ENCODE measurements at places on chromosomes 13 and 19. TPM values are rescaled to one million over a fixed set of nuclear protein-coding genes. Genes with fewer than 3 reads are reported as not detected.
A peak's percentile ranks its signal among the peaks of the same experiment; 100 is the strongest.

GRCh38 chr19:2233601-2234280 lies 2.4 kb downstream of the PLEKHJ1 start:
- no peak for DNase-seq

- DNase-seq = no peak
These were observed 5.6 kb downstream of the CEACAM7 start for GRCh38 chr19:41682437-41682836.

GRCh38 chr19:29092712-29093552 lies 120.0 kb downstream of the UQCRFS1 start:
- no peak for DNase-seq

GRCh38 chr19:2111886-2112285 lies 15.2 kb downstream of the IZUMO4 start:
- DNase-seq = no peak

DNA sequence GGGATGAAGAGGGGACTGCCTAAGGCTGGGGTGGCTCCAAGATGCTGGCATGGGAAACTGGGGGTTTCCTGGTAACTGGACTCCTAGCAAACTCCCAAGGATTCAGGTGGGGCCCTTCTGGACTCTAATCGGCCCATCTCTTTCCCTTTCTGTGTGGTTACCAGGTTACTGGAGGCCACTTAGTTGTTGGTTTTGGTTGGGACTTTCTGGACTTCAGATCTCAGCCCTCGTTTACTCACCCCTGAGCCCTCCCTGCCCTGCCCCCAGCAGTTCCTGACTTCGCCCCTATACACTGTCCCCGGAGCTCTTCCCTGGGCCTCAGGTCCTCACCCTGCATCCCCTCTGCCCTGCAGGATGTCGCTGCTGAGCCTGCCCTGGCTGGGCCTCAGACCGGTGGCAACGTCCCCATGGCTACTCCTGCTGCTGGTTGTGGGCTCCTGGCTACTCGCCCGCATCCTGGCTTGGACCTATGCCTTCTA lies 328 bp downstream of the CYP4F12 start:
- peak; percentile 79 for DNase-seq

DNA sequence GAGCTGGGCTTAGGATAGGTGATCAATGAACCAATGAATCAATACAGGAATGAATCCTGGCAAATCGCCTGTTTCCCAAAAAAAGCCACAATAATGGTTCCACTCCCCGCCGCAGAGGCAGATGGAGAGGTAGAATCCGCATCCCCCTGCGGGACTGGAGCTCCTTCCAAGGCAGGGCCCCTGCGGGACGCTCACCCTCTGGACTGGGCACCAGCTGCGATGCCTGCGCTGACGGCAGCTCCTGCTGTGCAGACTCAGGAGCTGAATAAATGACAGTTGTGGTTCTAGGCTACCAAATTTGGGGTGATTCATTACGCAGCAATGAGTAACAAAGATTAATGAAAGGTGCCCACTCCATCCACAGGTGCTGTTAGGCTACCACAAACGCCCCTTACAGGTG lies 8.8 kb upstream of the CDC34 start:
- no peak for DNase-seq

DNA sequence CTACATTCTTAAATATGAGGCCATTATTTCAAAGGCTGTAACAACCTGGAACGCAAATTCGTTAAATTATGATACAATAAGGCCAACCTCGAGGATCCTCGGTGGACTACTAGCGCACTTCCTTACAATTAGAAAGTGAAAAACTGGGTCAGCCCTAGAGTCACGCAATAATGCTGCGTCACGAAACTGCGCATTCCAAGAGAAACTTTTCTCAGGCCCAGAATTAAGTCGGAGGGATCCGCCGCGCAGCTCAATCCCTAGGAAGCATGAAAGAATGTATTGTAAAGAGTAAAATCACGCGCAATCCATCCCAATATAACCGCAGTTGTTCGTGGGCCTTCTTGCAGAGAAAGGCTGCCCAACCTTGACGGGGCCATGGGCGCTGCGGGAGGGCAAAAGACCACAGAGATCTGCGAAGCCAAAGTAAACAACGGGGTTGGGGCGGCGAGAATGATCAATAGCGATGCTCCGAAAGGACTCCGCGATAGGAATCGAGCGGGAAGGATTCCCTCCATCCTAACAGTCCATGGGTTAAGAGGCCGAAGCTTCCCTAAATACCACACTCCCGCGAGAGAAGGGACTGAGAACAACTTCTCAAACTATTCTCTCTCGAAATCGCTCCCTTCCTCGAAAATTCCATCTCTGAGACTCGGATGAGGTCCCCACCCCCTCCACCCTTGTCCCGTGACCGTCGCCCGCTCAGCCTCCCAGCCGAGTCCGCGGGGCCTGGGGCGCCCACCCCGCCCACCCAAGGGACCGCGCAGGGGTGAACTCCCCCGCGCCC lies 564 bp downstream of the SPART start:
- DNase-seq = peak; percentile 66

- DNase-seq = no peak
These were observed 2810.0 kb downstream of the PCDH9 start for GRCh38 chr13:64420181-64420580.

DNA sequence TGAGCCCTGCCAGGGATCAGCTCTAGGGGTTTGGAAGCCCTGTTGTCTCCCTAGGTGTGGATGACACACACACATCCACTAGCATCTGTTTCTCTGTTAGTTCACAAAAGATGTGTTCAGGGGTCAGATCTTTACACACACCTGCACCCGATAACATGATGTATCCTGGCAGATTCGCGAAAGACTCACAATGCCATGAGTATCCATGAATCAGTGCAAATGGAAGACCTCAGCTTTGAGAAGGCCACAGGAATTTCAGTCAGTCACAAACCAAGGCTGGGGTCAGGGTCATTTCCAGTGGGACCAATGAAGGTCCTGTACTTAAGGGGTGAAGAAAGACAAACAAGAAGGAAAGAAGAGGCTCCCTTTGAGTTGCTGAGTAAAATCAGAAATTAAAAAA lies 898.2 kb downstream of the UQCRFS1 start:
- no peak for DNase-seq

- no peak for DNase-seq
These were observed 263.7 kb downstream of the TEX29 start for GRCh38 chr13:111584101-111584672.

DNA sequence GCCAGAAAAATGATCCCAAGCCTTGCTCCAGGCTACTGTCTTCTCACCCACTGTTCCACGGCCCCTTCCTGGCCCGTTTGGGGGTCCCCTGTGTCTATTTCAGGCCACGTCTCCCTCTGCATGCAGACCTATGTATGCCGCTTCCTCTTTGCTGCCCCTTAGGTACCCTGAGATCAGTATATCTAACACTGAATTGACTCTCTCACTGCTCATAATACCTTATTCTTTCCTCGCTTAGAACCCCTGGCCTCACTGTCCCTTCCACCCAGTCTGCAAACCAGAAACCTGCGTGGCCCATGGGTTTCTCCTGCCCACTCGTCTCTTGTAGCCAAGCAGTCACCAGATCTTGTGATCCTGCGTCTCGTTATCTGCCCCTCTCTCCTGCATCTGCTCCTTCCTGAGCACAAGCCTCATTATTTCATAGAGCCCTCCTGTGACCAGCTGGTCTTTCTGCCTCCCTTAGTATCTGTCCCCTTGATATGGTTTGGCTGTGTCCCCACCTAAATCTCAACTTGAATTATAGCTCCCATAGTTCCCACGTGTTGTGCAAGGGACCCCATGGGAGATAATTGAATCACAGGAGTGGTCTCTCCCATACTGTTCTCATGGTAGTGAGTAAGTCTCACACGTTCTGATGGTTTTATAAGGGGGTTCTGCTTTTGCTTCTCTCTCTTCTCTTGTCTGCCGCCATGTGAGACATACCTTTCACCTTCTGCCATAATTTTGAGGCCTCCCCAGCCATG lies 109.0 kb upstream of the RNF113B start:
- DNase-seq = no peak

GRCh38 chr13:92300651-92301050 lies 902.2 kb downstream of the GPC5 start:
- no peak for DNase-seq

DNA sequence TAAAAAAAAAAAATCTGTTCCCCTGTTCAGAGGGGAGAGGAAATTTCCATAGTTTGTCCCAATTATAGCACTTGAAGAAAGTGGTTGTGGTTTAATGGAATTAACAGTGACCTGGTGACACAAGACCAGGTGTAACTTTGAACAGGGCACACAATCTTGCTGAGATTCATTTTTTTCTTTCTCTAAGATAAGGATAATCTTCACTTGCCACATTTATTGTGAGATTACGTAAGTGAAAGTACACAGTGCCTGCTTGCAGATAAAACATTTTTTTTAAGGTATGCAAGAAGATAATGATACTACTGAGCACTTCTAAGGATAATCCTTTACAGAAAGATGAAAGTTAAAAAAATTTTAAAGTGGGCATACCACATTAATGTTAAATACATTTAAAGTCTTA lies 448.1 kb downstream of the DIAPH3 start:
- no peak for DNase-seq

DNA sequence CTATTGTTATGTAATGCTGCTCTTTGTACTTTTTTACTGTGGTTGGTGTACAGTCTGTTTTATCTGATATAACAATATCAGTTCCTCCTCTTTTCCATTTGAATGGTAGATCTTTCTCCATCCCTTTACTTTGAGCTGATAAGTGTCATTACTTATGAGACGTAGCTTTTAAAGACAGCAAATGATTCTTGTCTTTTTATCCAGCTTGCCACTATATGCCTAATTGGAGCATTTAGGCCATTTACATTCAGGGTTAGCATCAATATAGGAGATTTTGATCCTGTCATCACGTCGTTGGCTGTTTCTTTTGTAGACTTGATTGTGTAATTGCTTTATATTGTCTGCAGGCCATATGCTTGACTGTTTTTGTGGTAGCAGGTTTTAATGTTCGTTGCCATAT lies 894.2 kb upstream of the ATXN8OS start:
- DNase-seq = no peak

GRCh38 chr13:66665991-66666390 lies 564.1 kb downstream of the PCDH9 start:
- DNase-seq = no peak

DNA sequence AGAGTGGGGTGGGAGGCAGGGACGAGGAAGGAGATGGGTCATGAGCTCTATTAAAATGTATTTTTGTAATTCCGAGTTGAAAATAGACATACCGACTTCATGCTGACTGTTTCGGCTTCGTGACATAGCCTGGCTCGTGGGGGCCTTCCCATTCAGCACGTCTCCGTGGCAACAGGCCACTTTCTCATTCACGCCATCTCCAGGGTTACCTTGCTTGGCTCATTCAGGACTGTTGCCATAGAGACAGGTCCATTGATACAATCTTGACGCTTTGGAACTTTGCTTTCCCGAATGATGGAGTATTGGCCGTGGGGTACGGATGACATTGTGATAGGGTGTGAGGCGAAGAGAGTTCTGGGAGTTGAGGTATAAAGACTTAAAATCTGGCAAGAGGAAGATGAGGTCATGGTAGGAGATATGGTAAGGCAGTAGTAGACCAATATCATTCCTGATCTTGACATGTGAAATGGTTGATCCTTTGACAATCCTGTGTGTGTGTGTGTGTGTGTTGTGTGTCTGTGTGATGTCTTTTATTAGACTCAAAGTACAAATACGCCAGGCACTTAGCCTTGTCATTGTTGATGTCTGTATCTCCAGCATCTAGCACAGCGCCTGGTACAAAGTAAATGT lies 97.3 kb downstream of the CACNA1A start:
- no peak for DNase-seq

- DNase-seq = no peak
These were observed 31.9 kb downstream of the PTPRS start for GRCh38 chr19:5308451-5309437.

Gene C3
- 11,297 TPM for total RNA-seq

Gene GSX1
- total RNA-seq = not detected

Gene KLK1
- 0.75 TPM for total RNA-seq

Gene ZNF121
- 9.5 TPM for total RNA-seq

Gene TMEM238
- 26.6 TPM for total RNA-seq

Gene DCT
- total RNA-seq = 0.30 TPM
